ENCODE measurements at places on chromosomes 5 and 9.

DNA sequence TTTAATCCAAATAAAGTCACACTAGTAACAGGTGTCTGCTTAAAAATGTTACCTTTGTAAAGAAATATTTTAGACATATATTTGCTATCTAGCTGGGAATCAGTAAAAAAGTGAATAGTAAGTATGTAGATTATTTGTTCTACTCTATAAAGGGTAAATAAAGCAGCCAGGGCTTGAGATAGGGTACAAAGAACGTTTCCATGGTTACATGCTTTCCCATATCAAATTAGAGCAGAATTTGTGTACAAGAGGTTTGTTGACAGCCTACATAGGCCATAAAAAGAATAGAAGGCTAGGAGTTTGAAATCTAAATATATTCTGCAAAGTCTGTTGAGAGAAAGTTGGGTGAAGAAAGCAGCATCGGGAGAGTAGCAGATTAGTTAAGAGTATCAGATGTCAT lies 160.9 kb upstream of the POU5F2 start:
- DNase-seq, result no peak

- DNase-seq, result no peak
These were observed 101.8 kb downstream of the PCSK1 start for GRCh38 chr5:96331210-96331609.

GRCh38 chr5:53890490-53890889 lies 330.1 kb downstream of the NDUFS4 start:
- no peak for DNase-seq

GRCh38 chr9:613771-614347 lies 227.6 kb upstream of the DMRT1 start:
- DNase-seq, result peak; percentile 41

DNA sequence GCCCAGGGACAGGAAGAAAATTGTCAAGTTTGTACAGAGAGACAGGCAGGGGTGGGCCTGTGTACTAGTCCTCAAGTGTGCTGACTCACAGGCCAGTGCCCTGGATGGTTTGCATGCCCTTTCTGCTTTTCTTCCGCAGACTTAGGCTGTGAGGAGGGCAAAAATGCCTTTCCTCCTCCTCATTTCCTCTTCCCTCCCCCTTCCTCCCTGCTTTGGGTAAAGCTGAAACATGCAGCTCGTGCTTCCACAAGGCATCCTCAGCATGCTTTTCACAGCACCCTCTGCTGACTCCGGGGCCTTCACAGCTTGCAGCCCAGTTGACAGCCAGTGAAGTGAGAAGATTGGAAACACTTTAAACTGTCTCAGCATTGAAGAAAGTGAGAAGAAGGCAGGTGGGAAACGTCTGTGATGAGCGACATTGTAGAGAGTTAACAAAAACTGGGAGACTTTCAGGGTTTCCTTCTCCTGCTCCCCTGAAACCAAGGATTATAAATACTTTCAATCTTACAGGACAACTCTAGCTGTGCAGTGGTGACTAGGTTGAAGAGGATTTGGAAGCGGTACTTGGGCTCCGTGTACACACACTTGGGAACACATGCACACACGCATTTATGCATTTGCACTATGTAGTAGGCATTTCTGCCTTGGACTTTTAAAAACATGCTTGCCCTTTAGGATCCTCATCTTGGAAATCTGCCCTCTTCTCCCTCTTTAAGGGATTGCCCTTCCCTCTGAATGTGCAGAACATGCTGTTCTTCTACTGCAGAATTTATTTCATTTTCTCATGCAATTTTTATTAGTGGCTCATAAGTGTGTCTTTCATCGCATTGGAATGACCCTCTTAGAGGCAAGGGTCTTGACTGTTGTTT lies 138.8 kb downstream of the GRIA1 start:
- peak; percentile 29 for DNase-seq

- no peak for DNase-seq
These were observed 323.9 kb downstream of the NNT start for GRCh38 chr5:43926923-43927322.

DNA sequence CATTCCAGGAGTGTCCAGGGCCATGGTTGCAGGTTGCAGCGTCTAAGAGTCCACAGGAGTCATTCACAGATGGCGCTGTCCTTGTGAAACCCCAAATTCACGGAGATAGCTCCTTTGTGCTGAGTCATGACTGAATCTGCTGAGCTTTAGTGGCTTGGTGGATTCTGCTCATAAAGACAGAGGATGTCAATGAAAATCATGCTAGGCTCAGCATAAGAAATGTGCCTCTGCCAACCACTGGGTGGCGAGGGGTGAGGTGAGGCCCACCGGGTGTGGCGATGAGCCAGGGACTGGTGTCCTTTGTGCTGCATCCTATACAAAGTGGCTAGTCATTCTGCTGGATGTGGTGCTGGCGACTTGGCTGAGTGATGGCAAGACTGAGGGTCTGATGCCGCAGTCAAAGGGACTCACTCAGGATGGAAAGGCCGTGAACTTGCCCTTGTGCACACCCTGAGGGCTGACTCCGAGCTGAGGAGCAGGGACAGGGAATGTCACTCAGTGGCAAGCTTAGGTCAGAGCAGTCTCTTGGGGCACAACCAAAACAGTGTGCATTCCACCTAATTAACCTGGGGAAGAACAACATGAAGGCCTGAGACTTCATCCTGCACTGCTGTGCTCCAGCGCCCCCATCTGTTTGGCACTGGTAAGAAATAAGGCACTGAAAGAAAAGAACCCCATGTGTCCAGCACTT lies 71.5 kb downstream of the DAP start:
- peak; percentile 31 for DNase-seq

DNA sequence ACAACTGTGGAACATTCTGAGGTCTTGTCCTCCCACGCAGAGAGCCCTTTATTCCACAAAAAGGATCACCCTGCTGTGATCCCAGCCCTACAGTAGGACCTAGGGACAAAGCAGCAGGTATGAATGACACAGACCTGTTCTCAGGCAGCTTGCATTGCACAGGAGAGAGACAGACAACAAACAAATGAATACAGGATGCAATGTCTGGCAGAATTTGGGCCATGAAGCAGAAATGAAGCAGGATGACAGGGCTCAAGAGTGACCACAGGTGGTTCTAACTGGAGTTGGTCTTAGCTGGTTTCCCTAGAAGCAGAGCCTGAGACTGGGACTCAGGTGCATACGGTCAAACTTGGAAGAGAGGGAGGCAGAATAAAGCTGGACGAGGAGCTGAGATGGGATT lies 388.8 kb downstream of the CDK5RAP2 start:
- no peak for DNase-seq

DNA sequence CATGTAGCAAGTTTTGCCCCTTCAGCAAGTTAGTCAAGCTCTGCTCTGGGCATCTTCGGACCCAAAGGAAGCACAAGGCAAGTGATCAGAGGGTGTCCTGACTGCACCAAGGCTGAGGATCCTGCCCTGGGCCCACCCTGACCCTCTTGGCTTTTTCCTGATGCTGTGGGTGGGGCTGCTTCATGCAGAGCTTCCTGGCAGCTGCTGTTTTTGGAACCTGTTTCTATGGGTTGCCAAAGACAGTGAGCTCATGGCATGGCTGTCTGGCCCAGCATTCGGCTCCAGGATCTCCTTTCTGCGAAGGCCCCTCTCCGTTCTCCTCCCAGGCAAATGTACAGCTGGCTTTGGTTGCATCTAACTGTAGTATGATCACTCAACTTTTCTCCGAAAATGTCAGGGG lies 497.9 kb downstream of the ARHGEF28 start:
- DNase-seq, result no peak

GRCh38 chr5:157463621-157464518 lies 3.9 kb downstream of the NIPAL4 start:
- DNase-seq, result no peak

- DNase-seq, result no peak
These were observed 39.2 kb upstream of the LURAP1L start for GRCh38 chr9:12735665-12736064.

GRCh38 chr9:101586651-101587050 lies 8.1 kb downstream of the PPP3R2 start:
- no peak for DNase-seq

GRCh38 chr5:608429-609370 lies 3.4 kb upstream of the CEP72 start:
- no peak for DNase-seq

DNA sequence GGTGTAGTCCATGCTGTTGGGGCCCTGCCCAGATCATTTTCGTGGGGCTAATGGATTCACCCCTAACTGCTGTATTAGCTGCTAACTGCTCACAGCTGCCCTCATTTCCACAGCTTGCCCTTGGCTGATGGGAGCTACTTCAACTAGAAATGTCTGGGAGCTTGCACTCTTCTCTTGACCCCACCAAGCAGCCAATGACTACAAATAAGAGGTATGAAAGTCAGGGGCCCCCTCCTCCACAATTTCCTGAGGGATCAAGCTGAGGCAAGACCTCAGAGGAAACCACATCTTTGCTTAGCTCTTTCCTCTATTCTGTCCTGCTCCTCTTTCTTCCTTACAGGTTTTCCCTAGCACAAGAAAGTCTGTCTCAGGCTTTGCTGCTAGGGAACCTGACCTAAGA lies 397.5 kb downstream of the MLLT3 start:
- DNase-seq, result no peak

GRCh38 chr9:89400403-89401116 lies 82.3 kb downstream of the SECISBP2 start:
- no peak for DNase-seq

GRCh38 chr5:161165998-161166660 lies 314.1 kb upstream of the ATP10B start:
- no peak for DNase-seq

DNA sequence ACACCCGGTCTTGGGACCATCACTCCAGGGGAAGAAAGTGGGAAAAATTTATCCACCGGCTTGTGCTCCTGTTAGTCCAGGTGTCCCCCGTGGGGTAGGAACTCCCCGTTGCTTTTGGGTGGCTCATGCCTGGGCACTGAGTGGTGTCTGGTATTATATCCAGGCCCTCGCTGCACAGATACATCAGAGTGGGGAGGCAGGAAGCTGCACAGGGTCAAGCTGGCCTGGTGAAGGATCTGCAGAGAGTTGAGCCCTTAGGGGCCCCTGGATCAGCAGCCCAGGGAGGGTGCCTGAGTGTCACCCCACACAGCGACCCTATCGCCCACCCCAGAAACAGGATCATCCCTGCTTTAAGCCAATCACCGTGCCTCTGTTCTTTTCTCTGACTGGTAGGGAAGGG lies 24.4 kb upstream of the COL5A1 start:
- DNase-seq, result no peak

DNA sequence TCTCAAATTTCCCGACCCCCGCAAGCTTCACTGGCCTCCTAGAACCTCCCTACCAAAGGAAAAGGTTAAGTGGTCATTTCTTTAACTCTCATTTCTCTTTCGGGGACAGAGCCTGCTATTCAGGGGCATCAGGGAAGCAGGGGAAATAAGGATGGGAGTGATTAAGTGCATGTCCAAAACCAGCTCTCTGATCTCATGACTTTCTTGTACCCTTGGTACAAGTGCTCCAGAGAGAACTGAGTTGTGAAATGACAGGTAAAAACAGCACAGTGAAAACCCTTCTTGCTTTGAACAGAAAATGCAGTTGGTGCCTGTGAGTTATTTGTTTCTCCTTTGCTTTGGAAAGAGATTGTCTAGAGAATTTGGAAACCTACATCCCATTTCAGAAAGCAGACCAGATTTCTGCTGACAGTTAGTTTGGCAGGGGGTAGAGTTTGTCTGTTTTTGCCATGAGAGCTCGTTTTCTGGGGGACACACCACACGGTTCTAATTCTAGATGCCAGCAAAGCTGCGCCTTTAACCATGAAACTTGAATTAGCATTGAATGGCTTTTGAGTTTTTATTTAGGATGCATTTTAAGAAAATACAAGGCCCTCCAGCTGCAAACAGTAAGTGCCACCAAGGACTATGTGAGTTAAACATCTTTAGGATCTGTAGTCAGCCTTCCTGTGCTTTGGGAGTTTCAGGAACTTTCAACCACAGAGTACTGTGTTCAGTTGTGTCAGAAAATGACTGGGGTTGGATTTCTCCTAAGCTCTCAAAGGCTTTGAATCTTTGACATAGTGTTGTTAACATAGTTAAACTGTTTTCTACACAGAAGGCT lies 161.7 kb upstream of the LHFPL2 start:
- no peak for DNase-seq

GRCh38 chr5:130324953-130325671 lies 420.8 kb downstream of the CHSY3 start:
- no peak for DNase-seq

- DNase-seq, result no peak
These were observed 1.3 kb upstream of the PRR7 start for GRCh38 chr5:177445052-177445916.

- no peak for DNase-seq
These were observed 376.4 kb upstream of the RGMB start for GRCh38 chr5:98397081-98397480.
